Gastrocnemius medialis (tissue), 4 donors: ENCODE measurements at places on chromosomes 7 and 10. TPM values are rescaled to one million over a fixed set of nuclear protein-coding genes. Genes with fewer than 3 reads are reported as not detected.
A peak's percentile ranks its signal among the peaks of the same experiment; 100 is the strongest.

PITX3 gene
- 8.9 TPM for total RNA-seq

FFAR4 gene
- total RNA-seq, result not detected

PDGFA gene
- 10.8 TPM for total RNA-seq

TMEM176B gene
- total RNA-seq, result 5.8 TPM

TAS2R5 gene
- 0.98 TPM for total RNA-seq

GRCh38 chr7:137692399-137692798, 154.4 kb downstream of the DGKI start:
- no peak overlapping the region for H3K27ac ChIP-seq
- H3K4me1 ChIP-seq, result no peaks in the 10 kb centered on the region
- no peaks in the 10 kb centered on the region for H3K27me3 ChIP-seq
- H3K36me3 ChIP-seq, result no peaks in the 10 kb centered on the region

DNA sequence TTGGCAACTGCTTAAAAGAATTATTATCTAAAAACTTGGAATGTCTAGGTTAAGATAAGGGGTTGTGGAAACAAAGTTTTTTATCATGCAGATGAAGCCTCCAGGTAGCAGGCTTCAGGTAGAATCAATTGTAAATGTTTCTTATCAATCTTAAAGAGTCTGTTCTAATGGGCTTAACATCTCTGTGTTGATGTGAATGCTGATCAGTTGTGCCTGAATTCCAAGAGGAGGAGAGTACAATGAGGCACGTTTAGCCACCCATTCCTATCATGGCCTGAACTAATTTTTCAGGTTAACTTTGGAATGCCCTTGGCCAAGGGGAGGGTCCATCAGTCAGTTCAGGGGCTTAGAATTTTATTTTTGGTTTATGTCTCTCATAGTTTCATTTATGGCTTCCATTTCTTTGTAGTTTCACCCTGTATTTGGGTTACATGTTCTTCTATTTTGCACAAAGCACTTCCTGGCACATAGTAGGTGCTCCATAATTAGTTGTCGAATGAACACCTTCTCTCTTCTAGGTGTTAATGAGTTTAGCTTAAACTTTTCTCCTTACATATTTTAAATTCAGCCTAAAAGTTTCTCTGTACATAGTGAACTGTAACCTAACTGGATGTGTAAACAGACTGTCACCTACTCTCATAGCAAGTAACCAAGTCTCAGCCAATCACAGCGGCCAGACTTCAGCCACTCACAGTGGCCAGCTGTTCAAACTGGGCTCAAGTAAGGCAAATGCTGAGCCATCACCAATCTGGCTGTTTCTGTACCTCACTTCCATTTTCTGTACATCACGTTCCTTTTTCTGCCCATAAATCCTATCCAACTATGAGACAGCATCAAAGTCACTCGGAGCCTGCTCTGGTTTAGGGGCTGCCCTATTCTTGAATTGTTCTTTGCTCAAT, 34.7 kb downstream of the ALOX5 start:
- H3K36me3 ChIP-seq, result no peaks in the 10 kb centered on the region
- no peak for DNase-seq
- H3K4me1 ChIP-seq, result no peaks in the 10 kb centered on the region
- H3K27me3 ChIP-seq, result peaks cover 3% of the 10 kb centered on the region

GRCh38 chr7:725223-726005, 1.1 kb upstream of the DNAAF5 start:
- H3K36me3 ChIP-seq, result no peaks in the 10 kb centered on the region
- peak overlapping the region; percentile 80 for H3K4me3 ChIP-seq
- H3K27ac ChIP-seq, result no peak overlapping the region
- peaks cover 15% of the 10 kb centered on the region for H3K4me1 ChIP-seq
- H3K27me3 ChIP-seq, result no peaks in the 10 kb centered on the region

DNA sequence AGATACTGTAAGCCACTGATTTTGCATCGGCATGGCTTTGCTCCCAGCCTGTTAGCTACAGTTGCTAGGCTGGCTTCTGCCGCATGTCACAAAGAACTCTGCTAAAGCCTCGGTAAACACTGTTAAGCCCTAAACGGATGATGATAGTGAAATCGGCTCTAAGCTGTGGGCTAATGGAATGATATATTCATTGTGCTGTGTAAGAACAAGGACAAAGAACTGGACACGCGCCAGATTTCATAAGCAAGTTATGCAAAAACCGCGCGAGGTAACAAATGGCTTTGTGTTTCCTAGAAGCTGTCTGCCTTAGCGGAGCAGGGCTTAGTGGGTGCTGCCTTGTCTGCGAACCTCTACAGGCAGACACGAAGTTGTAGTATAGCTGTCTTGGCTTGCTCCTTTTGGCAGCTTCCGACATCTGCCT, 331.3 kb upstream of the COBL start:
- no peaks in the 10 kb centered on the region for H3K36me3 ChIP-seq
- no peak for DNase-seq
- no peaks in the 10 kb centered on the region for H3K4me1 ChIP-seq
- H3K4me3 ChIP-seq, result no peak overlapping the region
- no peak overlapping the region for H3K27ac ChIP-seq

DNA sequence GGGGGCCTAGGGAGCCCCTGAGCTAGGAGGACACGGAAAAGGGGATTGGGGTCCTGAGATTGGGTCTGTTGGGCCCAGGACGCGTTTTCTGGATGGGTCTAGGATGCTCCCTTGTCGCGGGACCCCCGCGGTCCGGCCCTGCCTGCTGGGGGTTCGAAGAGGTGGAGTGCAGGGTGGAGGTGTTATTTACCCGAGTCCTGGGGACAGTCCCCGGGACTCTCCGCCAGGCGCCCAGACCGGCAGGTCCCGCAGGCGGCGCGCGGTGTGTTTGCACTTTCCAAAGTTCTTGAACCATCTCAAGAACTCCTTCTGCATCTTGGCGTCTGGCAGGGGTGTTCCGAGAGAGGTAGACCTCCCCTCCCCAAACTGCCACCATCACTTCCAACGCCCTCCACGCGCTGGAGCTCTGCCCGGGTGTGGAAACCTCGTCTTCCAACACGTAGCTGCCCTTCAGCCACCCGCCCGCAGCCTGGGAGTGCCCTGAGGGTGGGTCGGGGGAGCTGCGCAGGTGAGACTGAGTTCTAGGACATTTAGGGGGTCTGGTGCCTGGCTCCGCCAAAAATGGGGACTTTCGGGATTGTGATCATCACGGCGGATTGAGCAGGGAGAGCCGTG, 569 bp downstream of the CAV1 start:
- peak overlapping the region; percentile 79 for H3K4me3 ChIP-seq
- no peaks in the 10 kb centered on the region for H3K27me3 ChIP-seq
- no peaks in the 10 kb centered on the region for H3K36me3 ChIP-seq
- peaks cover 14% of the 10 kb centered on the region for H3K4me1 ChIP-seq

GRCh38 chr7:17401791-17402627, 103.6 kb downstream of the AHR start:
- no peak overlapping the region for H3K27ac ChIP-seq
- no peaks in the 10 kb centered on the region for H3K4me1 ChIP-seq
- no peak for DNase-seq
- no peaks in the 10 kb centered on the region for H3K36me3 ChIP-seq

- H3K4me3 ChIP-seq, result no peak overlapping the region
- DNase-seq, result no peak
- no peak overlapping the region for H3K27ac ChIP-seq
- H3K36me3 ChIP-seq, result no peaks in the 10 kb centered on the region
These were observed 33.3 kb downstream of the A1CF start for GRCh38 chr10:50851884-50852671.

DNA sequence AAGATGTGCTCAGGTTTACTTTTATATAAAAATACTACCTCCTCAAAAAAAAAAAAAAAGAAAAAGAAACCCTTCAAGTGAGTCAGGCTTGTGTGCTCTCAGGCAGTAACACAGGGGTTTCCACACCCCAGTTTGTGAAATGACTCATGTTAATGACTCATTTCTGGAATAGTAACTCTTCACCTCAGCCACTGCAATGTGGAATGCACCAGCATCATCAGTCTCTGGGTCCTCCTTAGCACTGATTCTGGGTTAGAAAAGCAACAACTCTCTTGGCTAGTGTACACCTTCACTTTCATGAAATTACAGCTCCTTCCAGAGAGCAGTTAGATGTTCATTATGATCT, 110.6 kb downstream of the EMX2 start:
- H3K4me1 ChIP-seq, result no peaks in the 10 kb centered on the region
- no peak overlapping the region for H3K4me3 ChIP-seq
- no peak for DNase-seq
- no peaks in the 10 kb centered on the region for H3K36me3 ChIP-seq

GRCh38 chr7:114979803-114980507, 58.1 kb downstream of the MDFIC start:
- DNase-seq, result peak; percentile 20
- H3K4me3 ChIP-seq, result peak overlapping the region; percentile 14
- H3K4me1 ChIP-seq, result peaks cover 34% of the 10 kb centered on the region
- H3K27ac ChIP-seq, result peak overlapping the region; percentile 79
- H3K27me3 ChIP-seq, result no peaks in the 10 kb centered on the region
- no peaks in the 10 kb centered on the region for H3K36me3 ChIP-seq
